Stimulated activated CD4-positive, alpha-beta T cell treated with anti-CD3 and anti-CD28 coated beads, Interleukin-1b, Interleukin-23, amount 100 ng/mL, for 1 hour (primary cell): ENCODE measurements at places on chromosomes 1 and 21.

DNA sequence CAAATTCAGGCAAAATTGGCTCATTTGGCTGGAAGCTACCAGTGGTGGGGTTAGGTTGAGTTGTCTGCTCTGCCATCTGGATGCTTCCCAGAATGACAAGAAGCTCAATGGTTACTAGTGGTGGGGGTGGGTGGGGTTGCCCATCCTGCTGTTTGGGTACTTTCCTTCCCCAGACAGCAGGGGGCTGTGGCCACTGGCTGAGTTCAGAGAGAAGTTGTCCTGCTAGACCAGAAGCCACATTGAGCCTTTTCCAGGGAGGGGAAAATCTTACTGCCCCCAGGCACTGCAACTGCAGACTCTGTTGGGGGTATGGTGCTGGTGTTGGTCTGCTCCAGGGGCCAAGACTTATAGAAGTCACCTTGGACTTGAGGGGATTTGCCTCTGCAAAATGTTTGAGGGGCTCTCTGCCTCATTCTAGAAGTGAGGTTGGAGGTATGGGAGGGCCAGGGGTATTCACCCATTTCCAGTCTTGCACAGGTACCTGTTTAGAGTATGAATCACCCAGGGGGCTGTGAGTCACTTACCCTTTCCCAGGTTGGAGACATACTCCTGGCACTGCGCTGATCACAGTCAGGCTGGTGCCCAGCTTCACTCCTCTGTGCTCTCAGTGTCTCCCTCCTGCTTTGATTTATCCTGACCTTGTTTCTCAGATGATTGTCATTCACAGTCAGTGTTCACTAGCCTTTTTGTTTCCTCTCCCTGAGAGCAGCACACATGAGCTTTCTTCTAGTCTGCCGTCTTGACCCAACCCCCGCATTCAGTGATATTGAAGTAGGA is 89.1 kb upstream of the NEGR1 start:
- no peak for DNase-seq

DNA sequence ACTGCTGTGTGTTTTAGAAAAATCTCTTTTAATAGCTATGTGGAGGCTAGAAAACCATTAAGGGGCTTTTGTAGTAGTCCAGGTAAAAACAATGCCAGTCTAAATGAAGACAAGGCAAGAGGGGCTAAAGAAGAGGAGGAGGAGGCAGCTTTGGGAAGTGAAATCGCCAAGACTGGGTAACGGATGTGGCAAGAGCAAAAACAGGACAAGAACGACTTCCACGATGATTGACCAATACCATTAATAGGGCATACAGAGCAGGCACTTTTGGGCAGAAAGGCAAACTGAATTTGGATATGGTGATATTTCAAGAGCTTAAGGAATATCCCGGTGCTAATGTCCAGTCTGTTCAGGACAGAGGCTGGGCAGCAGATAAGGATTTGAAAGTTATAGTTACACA is 22.0 kb downstream of the COA6 start:
- no peak for DNase-seq

DNA sequence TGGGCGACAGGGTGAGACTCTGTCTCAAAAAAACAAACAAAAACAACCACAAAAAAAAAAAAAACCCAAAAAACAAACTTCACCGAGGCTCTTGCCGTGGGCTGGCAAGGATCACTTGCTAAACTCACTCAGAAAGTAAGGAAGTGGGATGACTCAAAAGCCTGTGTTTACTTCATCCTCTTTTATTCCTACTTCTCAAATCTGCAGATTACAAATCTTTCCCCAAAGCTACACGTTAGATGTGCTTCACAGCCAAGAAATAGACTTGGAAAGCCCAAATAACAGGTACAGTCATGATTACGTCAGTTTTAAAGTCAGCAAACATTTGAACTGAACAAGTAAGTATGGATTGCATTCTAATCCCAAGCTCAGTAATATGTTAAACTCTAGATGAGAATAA is 359.3 kb downstream of the ADGRL2 start:
- DNase-seq: no peak

GRCh38 chr1:195733826-195734225 is 874.4 kb downstream of the KCNT2 start:
- DNase-seq: no peak

- no peak for DNase-seq
These were observed 107.7 kb downstream of the POU2F1 start for GRCh38 chr1:167328306-167328815.

- DNase-seq: no peak
These were observed 12.2 kb upstream of the ACTRT2 start for GRCh38 chr1:3009021-3009420.

DNA sequence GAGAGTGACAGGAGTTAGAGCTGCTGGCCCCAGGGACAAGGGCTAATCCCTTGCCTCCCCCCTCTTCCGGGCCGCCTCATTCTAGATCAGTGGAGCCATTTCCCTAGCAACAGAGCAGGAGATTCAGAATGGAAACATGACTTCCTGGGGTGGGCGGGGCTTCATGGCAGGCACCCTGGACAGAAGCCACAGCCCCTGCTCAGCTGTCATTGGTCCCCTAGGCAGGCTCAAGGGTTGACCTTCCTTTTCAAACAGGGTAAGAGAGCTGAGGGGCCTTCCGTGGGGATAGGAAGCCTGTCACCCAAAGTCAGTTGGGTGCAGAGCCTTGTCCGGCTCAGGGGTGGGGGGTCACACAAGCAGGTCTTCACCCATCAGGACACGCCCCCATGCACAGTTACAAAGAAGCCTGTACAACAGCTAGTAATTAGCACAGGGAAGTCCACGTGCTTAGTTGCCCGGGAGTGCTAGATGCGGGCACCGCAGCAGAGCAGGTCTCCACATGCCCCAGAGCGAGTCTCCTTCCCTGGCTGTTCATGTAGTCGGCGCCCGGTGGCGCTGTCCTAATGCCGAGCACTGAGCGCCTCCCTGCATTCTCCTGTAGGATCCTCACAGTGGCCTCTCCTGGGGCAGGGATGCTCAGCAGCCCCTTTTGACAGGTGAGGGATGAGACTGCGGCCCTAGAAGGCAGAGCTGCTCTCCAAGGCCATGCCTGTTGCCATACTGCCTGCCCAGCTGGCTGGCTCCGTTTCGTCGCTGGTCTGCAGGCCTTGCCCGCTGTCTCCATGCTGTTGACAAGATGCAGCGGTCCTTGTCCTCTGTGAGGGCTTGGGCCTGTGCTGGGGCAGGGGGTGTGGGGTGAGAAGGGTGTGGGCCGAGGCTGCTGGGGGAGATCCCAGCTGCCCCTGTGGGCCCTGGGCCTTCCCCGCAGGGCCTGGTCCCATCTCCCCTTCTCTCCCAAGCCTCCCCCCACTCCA is 5.1 kb downstream of the TMEM201 start:
- DNase-seq: no peak

GRCh38 chr1:85940656-85941306 is 215.8 kb downstream of the COL24A1 start:
- DNase-seq: no peak

DNA sequence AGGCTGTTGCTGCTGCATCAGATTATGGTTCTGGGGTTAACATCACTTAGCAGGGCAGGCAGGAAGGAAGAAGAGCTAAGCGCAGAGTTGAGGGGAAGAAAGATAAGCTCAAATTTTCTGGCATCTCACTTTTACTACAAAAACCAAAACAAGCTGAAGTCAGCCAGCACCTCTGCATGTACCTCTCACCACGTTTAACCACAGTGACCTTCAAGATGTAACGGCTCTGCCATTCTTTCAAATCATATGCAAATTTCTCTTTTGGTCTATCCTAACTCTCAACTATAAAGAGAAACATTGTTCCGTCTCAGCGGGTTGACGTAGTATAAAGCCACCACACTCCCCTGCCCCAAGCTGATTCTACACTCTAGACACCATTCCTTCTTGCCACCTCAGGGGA is 154.4 kb downstream of the OMA1 start:
- no peak for DNase-seq

- DNase-seq: no peak
These were observed 39.6 kb downstream of the DDR2 start for GRCh38 chr1:162671664-162672410.

DNA sequence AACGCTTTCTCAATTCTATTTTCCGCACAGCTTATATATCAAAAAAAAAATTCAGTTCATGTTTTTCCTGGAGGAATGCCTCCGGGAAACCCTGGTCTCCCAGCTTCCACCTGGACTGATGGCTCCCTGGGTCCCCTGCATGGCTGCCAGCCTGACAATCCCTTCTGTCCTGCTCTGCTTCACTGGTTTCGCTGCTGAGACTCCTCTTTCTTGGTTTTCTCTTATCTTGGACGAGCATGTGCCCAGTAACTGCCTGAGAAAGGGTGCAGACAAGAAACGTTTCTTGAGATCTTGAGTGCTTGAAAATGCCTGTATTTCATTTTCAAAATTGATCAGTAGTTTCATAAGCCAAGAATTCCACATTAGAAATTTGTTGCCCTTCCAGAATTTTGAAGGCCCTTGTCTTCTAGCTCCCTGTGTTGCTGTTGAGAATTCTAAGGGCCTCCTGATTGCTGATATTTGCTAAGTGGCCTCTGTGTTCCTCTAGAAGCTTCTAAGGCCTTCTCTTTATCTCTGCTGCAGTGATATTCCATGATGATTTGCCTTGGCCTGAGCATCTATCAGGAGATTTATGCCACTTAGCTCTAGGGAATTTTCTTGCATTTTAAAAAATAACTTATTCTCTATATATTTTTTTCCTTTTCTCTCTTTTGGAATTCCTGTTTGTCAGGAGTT is 44.7 kb downstream of the ETS2 start:
- no peak for DNase-seq

DNA sequence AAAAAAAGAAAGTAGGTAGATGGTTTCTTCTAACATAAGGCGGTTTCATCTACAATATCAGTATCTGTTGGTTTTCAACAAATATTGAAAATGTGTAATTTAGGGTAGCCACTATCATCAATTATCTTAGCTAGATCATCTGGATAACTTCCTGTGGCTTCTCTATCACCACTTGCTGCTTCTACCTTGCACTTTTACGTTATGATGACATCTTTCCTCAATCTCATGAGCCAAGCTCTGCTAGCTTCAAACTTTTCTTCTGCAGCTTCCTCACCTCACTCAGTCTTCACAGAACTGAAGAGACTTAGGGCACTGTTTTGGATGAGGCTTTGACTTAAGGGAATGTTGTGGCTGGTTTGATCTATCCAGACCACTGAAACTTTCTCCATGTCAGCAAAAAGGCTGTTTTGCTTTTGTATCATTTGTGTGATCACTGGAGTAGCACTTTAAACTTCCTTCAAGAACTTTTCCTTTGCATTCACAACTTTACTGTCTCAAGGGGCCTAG is 144.9 kb upstream of the HP1BP3 start:
- DNase-seq: no peak

GRCh38 chr1:218384581-218384993 is 39.5 kb downstream of the TGFB2 start:
- DNase-seq: no peak

- DNase-seq: no peak
These were observed 346.7 kb upstream of the ADGRL4 start for GRCh38 chr1:79353224-79353623.

GRCh38 chr1:218376722-218377121 is 31.6 kb downstream of the TGFB2 start:
- DNase-seq: no peak

GRCh38 chr1:42765832-42766740 is 742 bp downstream of the P3H1 start:
- DNase-seq: peak; percentile 25

- no peak for DNase-seq
These were observed 6.4 kb downstream of the MAN1C1 start for GRCh38 chr1:25623007-25623406.

- DNase-seq: no peak
These were observed 33.3 kb downstream of the PUM1 start for GRCh38 chr1:31032266-31032665.

DNA sequence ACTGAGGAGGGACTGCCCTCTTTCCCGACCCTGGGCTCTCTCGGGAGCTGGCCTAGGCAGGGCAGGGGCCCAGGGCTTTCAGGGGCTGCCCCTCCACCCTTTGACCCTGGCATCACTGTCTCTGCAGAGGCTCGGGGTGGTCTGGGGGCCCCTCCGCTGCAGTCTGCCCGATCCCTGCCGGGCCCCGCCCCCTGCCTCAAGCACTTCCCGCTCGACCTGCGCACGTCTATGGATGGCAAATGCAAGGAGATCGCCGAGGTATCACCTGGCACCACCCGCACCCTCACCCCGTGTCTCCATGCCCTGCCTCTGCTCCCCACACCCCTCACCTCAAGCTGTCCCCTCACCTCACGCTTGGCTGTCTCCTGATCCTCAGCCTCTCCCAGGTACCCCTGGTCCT is 5.5 kb downstream of the AMPD2 start:
- DNase-seq: no peak

- no peak for DNase-seq
These were observed 26.8 kb downstream of the S100A6 start for GRCh38 chr1:153509036-153509435.

DNA sequence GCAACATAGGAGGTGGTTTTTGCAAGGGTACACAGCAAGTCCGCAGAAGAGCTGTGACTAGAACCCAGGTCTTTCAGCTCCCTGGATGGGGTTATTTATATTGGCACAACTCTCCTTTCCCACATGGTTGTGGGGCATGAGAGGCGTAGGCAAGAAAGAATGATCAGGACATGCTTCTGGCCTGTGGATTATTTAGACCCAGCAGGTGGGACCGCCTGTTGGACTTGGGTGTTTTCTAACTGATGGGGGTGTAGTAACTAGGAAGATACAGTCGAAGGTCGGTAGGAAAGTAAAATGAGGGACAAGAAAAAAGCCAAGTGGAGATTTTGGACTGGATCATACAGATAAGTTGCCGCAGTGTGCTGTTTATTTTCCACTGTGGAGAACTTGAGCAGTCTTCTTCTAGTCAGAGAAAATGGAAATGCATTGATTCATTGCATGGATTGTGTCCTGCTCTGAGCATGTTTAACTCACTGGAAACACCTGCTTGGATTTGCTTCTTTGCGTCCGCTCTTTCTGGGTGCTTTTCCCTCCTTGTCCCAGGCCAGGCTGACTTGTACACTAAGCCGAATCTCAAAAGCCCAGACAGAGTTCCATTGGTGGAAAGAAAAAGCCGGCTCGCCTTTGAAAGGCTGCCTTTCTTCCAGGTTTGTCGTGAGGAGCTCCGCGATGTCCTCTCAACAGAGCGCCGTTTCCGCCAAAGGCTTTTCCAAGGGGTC is 592 bp downstream of the CRCT1 start:
- DNase-seq: no peak

GRCh38 chr1:33032126-33032869 is 4.4 kb downstream of the AK2 start:
- no peak for DNase-seq
